ENCODE measurements at places on chromosomes 12 and 14. TPM values are rescaled to one million over a fixed set of nuclear protein-coding genes. Genes with fewer than 3 reads are reported as not detected.

GRCh38 chr14:68557648-68558047, 235.2 kb downstream of the ZFP36L1 start:
- DNase-seq: no peak

DNA sequence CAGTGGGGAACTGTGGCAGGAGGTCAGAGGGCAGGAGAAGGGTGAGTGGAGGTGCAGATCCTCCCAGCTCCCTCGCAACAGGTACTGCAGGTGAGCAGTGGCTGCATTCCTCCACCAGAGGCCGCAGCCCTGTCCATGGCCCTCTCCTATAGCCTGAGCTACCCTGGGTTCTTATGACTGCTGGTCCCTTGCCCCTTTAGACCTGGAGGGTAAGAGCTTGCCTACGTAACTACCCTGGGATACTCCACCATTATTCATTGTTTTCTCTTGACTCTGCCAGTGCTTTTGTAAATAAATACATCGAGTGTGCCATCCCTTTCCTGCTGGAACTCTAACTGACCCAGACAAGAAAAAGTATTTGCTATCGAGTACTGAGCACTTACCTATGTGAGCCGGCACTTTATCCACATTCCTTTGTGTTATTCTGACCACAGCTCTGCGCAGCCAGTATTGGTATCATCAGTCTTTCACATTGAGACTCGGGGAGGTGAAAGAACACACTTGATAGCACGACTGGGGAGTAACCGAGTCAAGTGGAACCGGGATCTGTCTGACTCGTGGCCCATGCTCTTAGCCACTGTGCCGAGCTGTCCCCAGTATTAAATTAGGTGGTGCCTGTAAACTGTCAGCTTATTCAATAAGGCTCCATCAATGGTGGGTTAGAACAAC, 38.5 kb downstream of the LTBP2 start:
- DNase-seq: no peak

GRCh38 chr14:77918448-77918847, 118.5 kb downstream of the ADCK1 start:
- no peak for DNase-seq

DNA sequence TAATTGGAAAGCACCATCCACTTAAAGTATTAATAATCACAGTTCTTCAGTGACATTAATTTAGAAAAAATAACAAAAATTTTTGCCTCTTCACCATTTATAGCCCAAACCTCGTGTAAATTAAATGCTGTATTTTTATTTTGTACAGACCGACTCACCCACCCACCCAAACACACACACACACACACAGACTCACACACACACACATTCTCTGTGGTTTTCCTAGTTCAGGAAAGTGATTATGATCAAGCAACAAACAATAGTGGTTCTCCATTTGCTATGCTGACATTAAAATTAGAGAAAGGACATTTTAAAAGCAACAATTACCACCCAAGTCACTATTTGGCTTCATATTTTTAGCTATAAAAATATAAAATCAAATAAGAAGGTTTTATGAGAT, 112.5 kb upstream of the FLRT2 start:
- DNase-seq: no peak

DNA sequence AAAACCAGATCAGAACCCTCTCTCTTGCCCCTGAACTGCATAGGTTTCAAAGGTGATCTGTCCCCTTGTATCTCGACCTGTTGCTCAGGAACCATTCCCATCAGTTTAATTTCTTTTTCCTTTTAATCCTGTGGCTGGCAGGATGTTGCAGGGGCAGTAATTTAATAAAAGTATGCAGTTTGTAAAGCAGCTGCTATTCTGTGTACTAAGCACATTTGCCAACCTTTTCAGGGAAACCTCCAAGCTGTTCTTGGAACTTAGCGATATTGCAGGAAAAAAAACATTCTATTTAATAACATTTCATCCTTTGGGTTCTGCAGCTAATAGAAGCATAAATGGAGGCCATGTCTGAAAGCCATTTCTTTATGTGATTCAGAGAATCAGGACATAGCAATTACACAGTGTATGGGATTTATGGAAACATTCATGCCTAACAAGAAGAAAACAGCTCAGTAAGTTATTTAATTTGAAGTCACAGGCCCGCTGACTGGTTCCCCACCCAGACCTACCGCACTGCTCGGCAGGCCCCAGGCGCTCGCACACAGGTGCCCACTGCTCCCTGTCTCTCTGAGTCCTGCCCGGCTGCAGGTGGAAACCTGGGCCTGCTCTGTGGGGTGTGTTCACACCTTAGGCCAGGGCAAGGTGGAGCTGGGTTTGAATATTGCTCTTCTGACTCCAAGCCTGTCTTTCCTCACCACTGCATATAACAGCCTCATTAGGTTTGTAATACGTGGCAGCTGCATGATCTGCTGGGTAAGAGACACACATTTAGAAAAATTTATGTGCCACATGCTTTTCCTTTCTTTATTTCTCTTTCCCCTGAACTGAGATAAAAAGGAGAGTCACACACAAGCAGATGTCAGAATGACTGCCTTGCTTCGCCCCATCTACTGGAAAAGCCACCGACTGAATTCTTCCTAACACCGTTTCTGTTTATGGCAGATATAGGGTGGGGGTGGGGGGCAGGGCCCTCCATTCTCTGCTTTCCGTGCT, 119.7 kb downstream of the SLC25A47 start:
- no peak for DNase-seq

- DNase-seq: no peak
Measured at GRCh38 chr14:76996563-76997146, 31.9 kb downstream of the IRF2BPL start.

DNA sequence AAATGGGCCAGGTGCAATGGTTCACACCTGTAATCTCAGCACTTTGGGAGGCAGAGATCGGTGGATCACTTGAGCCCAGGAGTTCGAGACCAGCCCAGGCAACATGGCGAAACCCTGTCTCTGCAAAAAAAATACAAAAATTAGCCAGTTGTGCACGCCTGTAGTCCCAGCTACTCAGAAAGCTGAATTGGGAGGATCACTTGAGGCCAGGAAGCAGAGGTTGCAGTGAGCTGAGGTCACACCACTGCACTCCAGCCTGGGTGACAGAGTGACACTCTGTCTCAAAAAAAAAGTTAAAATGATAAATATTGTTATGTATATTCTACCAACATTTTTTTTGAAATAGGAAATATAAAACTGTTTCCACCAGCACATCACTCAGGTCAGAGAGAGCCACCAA, 64.9 kb downstream of the NDUFA12 start:
- no peak for DNase-seq

Gene SOAT2
- polyA plus RNA-seq: 0.34 TPM

Gene CCDC60
- not detected for polyA plus RNA-seq

GRCh38 chr12:31588976-31589375, 2.0 kb downstream of the DENND5B start:
- no peak for DNase-seq

- DNase-seq: no peak
Measured at GRCh38 chr12:120939523-120939922, 35.4 kb upstream of the SPPL3 start.

DNA sequence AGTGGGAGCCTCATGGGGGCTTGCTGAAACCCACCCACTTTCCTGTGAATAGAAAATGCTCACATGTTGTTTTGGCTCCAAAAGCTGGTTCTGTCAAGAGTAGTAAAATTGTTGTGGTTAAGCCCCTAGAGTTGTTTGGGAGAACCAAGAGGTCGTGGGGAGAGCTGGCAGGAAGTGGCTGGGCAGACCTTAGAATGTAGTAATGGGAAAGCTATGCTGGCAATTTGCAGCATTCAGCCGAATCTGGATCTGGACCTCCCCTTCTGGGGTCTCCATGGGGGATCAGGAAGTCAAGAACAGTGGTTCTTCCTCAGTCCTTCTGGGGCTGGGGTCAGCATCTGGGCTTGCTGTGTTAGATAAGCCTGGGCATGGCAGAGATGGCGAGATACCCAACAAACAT, 150.6 kb upstream of the TBX3 start:
- no peak for DNase-seq

DNA sequence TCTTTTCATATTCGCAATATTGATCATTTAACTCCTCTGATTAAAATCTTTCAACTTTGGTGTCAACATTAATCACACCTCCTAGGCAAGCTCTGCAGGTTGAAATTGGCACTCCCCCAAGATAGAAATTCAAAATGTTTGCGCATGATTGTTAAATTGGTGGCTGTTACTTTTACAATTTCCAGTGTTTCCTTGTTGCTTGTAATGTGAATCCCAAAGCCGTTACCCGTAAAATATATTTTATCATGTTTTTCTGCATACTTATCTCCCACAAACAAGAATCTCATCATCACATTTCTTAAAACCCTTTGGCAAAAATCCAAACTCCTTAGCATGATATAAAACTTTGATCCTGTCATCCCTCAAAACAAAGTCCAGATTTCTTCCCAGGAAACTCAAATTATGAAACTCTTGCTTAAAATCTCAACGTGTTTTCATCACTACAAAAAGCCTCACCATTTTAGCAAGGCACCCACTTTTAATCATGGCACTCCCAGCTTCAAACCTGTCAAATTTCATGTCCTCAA, 14.7 kb downstream of the RTL1 start:
- no peak for DNase-seq

DNA sequence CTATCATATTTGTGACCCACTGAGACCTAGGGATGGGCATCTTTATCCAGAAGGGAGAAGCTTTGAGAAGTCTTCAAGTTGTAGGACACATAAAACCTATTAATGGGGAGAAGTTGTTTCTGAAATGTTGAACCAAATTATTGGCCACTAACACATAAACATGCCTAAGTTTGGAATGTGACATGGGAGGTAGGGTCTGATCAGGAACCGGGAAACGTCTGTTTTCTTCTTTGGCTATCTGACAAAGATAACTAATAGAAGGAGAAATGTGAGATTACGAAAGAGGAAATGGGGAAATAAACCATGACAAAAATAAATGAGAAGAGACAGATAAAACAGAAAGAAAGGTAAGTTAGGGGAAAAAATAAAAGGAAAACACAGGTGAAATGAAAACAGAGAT, 425.2 kb downstream of the EGLN3 start:
- DNase-seq: no peak

GRCh38 chr12:56994231-56994746, 12.1 kb downstream of the ZBTB39 start:
- DNase-seq: no peak

Gene AGAP2
- polyA plus RNA-seq: 0.04 TPM

GRCh38 chr12:29071099-29071498, 78.0 kb upstream of the FAR2 start:
- DNase-seq: no peak

Measured in BJ (cell line).